Thyroid gland (tissue), 4 donors: ENCODE measurements at places on chromosomes 13 and 19. TPM values are rescaled to one million over a fixed set of nuclear protein-coding genes. Genes with fewer than 3 reads are reported as not detected.

GRCh38 chr19:42323473-42323851, 2.0 kb upstream of the MEGF8 start:
- no peak overlapping the region for H3K4me3 ChIP-seq
- H3K4me1 ChIP-seq: peaks cover 25% of the 10 kb centered on the region
- DNase-seq: no peak
- no peak overlapping the region for H3K27ac ChIP-seq

GRCh38 chr19:56837492-56838023, 3.0 kb downstream of the PEG3 start:
- no peak overlapping the region for H3K4me3 ChIP-seq
- DNase-seq: peak; percentile 92
- no peaks in the 10 kb centered on the region for H3K27me3 ChIP-seq
- no peaks in the 10 kb centered on the region for H3K36me3 ChIP-seq
- peak overlapping the region; percentile 87 for H3K27ac ChIP-seq
- peaks cover 3% of the 10 kb centered on the region for H3K4me1 ChIP-seq

DNA sequence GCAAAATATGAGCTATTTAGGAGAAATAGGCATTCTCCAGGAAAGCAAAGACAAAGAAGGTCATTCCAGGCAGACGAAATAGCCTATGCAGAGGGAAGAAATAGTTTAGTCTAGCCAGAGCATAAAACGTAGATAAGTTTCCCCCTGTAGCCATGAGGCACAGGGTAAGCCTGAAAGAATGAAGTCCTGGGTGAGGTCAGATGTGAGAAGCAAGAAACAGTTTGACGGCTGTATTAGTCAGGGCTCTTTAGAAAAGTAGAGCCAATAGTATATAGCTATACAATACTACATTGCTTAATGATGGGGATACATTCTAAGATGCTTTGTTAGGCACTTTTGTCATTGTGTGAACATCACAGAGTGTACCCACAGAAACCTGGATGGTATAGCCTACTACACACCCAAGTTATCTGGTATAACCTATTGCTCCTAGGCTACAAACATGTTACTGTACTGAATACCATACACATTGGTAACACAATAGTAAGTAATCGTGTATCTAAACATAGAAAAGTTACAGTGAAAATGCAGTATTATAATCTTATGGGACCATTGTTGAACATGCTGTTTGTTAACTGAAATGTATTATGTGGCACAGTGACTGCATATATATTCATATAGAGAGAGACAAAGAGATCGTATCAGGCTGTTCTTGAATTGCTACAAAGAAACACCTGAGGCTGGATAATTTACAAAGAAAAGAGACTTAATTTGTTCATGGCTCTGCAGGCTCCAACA, 59.3 kb upstream of the WDFY2 start:
- no peak for DNase-seq
- H3K27ac ChIP-seq: no peak overlapping the region

DNA sequence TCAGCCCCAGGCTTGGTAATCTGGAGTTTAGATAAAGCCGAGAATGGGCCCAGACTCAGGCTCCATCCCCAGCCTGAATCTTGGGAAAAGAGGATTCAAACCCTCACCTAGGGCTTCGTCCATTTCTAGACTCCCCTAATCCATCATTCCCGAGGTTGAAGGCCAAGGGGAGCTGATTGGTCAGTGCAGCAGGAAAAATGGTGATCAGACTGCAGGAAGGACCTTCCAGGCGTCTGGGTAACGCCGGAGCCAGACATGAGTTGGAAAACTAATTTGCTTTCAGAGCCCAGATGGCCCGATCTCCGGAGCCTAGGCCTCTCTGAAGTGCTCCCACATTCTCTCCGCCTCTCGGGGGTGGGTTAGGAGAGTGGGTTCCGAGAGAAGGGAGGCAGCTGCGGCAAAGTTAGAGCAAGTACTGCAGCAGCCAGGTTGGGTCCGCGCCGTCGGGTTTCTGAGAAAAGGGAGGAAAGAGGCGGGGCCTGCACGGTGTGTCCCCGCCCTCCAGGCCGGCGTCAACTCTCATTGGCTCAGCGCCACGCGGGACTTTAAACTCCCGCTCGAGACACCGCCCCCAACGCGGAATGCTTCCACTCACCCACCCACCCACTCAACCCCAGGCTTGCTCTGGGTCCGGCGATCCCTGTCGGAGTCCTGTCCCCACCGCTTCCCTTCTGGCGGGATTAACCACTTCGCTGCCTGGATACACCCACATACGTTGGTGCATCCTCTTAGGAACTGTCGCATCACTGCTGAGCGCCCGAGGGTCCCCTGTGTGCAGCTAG, 788 bp upstream of the RTBDN start:
- no peak overlapping the region for H3K27ac ChIP-seq
- H3K27me3 ChIP-seq: peaks cover 54% of the 10 kb centered on the region
- H3K4me3 ChIP-seq: no peak overlapping the region
- H3K4me1 ChIP-seq: peaks cover 7% of the 10 kb centered on the region

DNA sequence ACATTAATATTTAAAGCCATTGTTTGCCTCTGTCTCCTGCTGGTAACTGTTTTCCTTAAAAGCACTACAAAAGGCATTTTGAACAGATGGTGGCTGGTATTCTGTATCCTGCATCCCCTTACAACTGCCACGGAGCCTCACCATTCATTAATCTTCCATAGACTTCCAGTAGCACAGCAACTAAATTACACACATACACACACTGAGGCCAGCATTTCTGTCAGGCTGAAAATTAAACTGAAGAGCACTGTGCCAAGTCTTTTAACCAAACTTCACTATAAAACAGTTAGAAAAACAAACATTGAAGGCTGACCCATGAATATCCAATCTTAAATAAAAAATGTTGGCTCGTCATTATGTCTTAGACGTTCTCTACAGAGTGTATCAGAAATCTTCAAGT, 697.8 kb downstream of the DACH1 start:
- H3K36me3 ChIP-seq: no peaks in the 10 kb centered on the region
- no peak overlapping the region for H3K27ac ChIP-seq
- no peak for DNase-seq
- H3K4me3 ChIP-seq: no peak overlapping the region

- no peak for DNase-seq
- H3K4me3 ChIP-seq: no peak overlapping the region
- no peaks in the 10 kb centered on the region for H3K36me3 ChIP-seq
These were observed 484.8 kb downstream of the PCDH9 start for GRCh38 chr13:66745307-66745706.

GRCh38 chr13:34416971-34417380, 525.1 kb upstream of the NBEA start:
- no peak overlapping the region for H3K27ac ChIP-seq
- H3K4me1 ChIP-seq: no peaks in the 10 kb centered on the region
- DNase-seq: peak; percentile 25
- H3K27me3 ChIP-seq: no peaks in the 10 kb centered on the region
- H3K36me3 ChIP-seq: no peaks in the 10 kb centered on the region

DNA sequence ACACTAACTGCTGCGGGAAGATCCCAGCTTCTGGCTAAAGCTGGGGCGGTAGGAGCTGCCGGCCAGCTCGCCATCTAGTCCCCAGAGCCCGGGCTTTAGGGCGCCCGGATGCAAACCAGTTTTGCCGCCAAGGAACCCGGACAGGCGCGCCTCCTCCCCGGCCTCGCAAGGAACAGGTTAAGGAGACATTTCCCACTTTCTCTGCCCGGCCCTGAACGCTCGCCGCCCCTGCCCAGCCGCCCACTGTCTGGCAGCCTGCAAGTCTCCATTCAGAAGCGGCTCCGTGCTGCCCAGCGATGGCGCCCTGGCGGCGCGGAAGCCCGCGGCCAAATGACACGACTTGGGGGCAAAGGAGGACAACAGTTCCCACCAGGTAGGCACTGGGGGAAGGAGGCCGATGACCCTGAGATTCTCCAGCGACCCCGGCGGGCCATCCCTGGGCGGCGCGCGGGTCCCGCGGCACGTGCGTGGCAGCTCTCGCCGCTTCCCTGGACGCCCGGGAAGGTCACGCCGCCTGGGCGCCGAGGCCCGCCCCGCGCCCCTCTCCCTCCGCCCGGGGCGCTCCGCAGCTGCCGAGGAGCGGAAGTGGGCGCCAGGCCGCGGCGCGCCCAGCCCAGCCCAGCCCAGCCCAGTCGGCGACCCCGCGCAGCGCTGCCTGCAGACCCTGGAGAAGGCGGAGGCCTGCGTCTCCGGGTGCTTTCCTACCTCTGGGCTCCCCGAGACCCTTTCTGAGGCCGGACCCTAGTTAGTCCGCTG, 42.2 kb upstream of the HNRNPA1L2 start:
- H3K27me3 ChIP-seq: no peaks in the 10 kb centered on the region
- peak overlapping the region; percentile 72 for H3K4me3 ChIP-seq

GRCh38 chr13:52711286-52711685, 28.3 kb downstream of the CNMD start:
- DNase-seq: no peak
- H3K27ac ChIP-seq: no peak overlapping the region
- H3K36me3 ChIP-seq: no peaks in the 10 kb centered on the region
- H3K27me3 ChIP-seq: no peaks in the 10 kb centered on the region

Gene SIGLEC8
- total RNA-seq: not detected

Gene HSH2D
- total RNA-seq: 3.6 TPM
